ENCODE measurements at places on chromosomes 4 and X.
A peak's percentile ranks its signal among the peaks of the same experiment; 100 is the strongest.

- DNase-seq, result no peak
Observed at GRCh38 chr4:70903291-70903603, 1.1 kb downstream of the MOB1B start.

DNA sequence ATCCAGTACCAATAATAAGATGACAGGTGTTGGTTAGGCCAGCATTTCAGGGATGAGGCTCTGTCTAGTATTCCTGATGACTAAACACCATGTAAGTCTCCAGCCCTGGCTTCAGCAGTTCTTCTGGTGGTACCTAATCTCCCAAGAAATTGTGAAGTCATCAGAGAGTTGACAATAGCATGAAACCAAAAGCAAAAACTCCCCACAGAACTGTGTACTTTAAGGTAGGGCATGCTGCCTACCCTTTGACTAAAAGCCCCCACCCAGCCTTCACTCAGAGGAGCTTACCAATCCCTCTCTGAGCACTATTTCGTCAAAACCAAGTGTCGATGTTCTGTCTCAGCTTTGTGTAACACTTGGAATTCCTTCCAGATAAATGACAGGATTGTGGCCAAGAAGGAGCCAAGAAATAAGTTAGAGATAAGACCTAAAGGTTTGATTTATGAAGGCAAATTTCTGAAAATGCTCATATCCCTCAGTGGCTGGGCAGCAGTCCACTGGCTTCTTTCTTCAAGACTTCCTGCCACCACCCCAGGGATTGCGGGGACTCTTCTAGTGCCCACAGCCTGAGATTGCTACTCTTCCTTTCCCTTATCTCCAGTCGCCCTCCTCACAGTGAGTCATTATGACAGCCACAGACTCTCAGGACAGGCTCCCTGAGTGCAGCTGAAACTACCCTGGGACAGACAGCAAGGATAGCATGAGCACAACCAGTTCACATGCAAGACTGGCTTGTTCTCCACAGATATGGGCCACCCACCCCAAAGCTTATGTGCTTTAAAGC lies 67.3 kb upstream of the LHFPL1 start:
- DNase-seq, result no peak

- no peak for DNase-seq
Observed at GRCh38 chr4:93414041-93414550, 414.5 kb upstream of the ATOH1 start.

GRCh38 chrX:50161127-50161526 lies 39.7 kb downstream of the AKAP4 start:
- no peak for DNase-seq

DNA sequence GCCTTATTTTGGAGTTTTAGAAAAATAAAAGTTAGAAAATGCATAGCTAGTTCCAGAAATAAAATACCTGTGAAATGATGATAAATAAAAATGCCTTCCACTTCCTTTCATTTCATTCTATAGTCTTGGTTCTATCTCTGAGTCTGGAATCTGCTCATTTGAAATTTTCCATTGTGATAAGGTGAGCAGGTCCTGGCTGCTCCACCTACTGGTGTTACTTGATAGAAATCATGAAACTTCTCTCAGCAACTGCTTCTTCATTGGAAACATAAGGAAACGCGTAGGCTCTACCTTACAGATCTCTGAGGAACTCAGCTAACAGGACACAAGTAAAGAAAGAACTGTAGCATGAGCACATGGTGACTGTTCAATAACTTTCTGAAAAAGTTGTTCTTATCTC lies 141.8 kb downstream of the DCHS2 start:
- DNase-seq, result no peak

GRCh38 chr4:69909195-69909594 lies 21.7 kb upstream of the CSN1S1 start:
- no peak for DNase-seq

DNA sequence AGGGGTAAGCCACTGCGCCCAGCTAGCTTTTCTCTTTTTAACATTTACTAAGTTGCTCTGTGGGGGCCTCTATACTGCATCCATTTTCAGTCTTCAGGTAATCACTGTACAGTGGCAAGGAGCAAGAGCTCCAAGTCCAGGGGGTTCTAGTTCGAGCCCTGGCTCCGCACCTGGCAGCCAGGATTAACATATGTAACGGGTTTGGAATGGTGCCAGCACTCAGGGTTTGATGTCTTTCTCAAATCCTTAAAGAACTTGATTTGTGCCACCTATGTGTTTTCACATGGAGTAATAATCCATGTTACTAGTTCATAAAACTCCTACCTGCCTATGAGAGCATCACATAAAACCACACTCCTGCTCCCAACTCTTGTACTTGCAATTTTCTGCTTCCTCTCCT lies 4.5 kb downstream of the GRPEL1 start:
- no peak for DNase-seq

GRCh38 chr4:87073199-87074120 lies 138.6 kb downstream of the AFF1 start:
- DNase-seq, result peak; percentile 18

DNA sequence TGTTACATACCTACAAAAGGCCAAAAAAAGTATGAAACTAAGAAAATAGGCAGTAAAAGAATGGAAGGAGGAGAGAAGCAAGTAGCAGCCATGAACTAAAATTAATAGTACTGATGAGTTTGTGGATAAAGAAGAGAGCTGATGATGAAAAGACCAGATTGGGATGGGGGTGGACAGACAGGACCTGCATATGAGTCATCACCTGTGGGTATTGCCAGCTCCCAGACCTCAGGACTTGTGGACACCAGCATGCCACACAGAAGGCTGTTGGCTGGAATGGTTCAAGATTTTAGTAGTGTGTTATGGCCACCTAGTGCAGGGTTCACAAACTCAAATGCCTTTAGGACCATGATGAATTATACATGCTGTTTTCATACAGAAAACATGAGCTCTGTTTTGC lies 58.9 kb downstream of the ARX start:
- no peak for DNase-seq

DNA sequence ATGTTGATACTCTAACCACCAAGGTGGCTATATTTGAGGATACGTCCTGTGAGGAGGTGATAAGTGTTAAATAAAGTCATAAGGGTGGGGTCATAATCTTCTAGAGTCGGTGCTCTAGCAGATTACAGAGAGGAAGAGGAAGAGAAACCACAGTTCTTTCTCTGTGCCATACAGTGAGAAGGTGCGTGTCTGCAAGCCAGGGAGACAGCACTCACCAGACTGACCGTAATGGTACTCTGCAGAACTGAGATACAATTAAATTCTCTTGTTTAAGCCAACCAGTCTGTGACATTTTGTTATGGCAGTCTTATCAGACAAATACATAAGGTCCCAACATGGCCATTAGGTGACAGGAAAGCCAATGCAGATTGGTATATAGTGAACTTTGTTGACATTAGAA lies 480.9 kb upstream of the IGFBP7 start:
- no peak for DNase-seq

DNA sequence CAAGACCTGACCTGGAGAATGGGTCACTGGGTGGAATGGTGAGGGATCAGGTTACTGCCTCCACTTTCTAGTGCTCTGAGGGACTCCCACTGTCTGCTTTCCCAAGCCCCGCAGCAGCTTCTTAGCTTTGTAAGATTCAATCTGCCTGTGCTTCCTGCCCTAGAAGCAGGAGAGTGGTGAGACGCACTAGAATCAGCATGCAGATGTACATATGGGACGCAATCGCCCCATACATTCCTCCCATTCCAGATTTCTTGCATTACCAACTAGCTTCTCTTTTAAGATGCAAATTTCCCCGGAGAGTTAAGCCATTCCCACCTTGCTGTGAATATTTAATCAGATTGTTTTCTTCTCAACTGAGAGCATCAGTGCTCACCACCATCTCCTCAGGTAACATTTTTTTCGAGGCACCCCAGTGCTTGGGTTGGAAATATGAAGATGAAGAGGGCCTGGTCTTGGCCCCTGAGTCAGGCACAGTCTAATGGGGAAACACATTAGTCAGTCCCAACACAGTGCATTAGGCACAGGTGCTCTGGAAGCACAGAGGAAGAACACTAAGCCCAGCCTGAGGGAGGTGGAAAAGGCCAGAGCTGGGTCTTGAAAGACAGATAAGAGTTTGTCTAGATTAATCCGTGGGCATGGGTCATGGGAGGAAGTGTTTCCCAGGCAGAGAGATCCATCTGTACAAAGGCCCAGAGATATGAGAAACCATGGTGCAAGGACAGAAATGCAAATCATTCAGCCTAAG lies 66.7 kb upstream of the PRPS1 start:
- DNase-seq, result no peak

- no peak for DNase-seq
Observed at GRCh38 chrX:132786217-132786616, 172.2 kb downstream of the HS6ST2 start.

DNA sequence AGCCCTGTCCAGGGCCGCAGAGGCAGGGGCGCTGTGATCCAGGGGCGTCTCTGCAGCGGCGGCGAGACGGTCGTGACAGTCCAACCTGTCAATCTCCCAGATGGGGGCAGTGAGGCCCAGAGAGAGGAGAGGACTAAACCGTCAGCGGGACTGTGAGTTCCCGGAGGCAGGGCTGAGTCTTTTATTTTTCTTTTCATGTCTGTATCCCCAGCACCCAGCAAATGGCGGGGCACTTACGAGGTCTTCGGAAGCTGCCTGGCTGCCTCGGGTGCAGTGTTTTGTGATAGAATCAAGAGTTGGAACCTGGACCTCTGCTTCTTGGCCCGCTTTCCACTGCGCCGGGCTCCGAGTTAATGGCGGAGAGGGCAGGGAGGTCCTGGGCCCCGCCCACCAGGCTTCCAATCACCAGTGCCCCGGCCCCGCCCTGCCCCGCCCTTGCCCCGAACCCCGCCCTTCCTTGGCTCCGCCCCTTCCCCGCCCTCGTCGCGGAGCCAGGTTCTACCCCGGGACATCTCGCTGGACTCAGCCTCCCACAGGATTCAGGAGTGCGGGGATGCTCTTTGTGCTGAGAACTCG lies 35.3 kb upstream of the GRPEL1 start:
- DNase-seq, result peak; percentile 72

DNA sequence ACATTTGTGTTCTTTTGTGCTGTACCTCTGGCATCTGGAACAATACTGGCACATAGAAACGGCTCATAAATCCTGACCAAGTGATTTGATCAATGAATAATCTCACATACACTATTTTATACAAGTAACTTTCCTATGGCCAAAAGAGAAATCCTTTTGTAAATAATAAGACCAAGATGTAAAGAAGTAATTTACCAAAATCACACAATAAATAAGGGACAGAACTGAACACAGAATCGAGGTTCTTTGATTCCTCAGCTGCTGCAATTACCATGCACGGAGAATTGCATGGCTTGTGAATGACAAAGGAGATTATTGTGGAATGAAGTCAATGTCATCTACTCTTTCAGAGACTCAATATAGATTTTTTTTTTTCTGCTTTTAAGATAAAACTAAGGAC lies 576.8 kb upstream of the SMIM31 start:
- DNase-seq, result no peak

DNA sequence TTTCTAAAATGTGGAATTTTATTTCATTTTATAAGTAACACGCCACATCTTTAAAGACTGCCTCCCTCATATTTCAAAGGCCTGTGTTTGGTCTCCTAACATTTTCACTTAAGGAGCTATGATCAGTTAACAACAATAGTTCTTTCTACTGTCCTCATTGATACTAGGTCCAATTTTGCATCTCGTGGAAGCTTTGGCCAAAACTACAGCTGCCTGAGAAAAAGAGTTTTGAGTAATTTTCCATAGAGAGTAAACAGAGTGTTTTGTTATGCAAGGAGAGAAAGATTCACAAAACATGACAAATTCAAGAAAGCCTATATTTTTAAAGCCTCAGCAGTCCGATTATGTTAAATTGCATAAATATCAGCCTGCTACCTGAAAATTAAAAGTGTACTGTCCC lies 11.4 kb upstream of the PCDH18 start:
- DNase-seq, result no peak

Measured in activated CD8-positive, alpha-beta memory T cell treated with anti-CD3 and anti-CD28 coated beads for 1 hour (primary cell).